Left lung (tissue), 14 donors: ENCODE measurements at places on chromosomes 7 and 10. TPM values are rescaled to one million over a fixed set of nuclear protein-coding genes. Genes with fewer than 3 reads are reported as not detected.

SH2D4B gene
- 0.37 TPM for total RNA-seq

HMX2 gene
- total RNA-seq = not detected

MBL2 gene
- total RNA-seq = not detected

HOXA2 gene
- 0.61 TPM for total RNA-seq

SLIT1 gene
- total RNA-seq = 0.20 TPM

GPR26 gene
- not detected for total RNA-seq

PPP1R3C gene
- 16.8 TPM for total RNA-seq

CDK14 gene
- total RNA-seq = 45.1 TPM

CXCL12 gene
- total RNA-seq = 77.9 TPM

CLCN1 gene
- total RNA-seq = 0.09 TPM

CRYGN gene
- total RNA-seq = not detected

SLC16A9 gene
- 2.0 TPM for total RNA-seq

- DNase-seq = no peak
- H3K27me3 ChIP-seq = peaks cover 45% of the 10 kb centered on the region
- no peaks in the 10 kb centered on the region for H3K4me1 ChIP-seq
- no peaks in the 10 kb centered on the region for H3K36me3 ChIP-seq
- H3K4me3 ChIP-seq = no peak overlapping the region
These were observed 38.3 kb downstream of the PDGFA start for GRCh38 chr7:481219-481930.

- no peak overlapping the region for H3K27ac ChIP-seq
- DNase-seq = no peak
- no peak overlapping the region for H3K4me3 ChIP-seq
- H3K4me1 ChIP-seq = peaks cover 15% of the 10 kb centered on the region
These were observed 10.4 kb downstream of the RALA start for GRCh38 chr7:39633563-39634477.

- no peak overlapping the region for H3K4me3 ChIP-seq
- H3K4me1 ChIP-seq = no peaks in the 10 kb centered on the region
- no peak for DNase-seq
- no peak overlapping the region for H3K27ac ChIP-seq
- H3K27me3 ChIP-seq = no peaks in the 10 kb centered on the region
These were observed 35.1 kb upstream of the CXCL12 start for GRCh38 chr10:44419790-44420549.

- no peak overlapping the region for H3K4me3 ChIP-seq
- no peaks in the 10 kb centered on the region for H3K36me3 ChIP-seq
- no peaks in the 10 kb centered on the region for H3K4me1 ChIP-seq
- no peak for DNase-seq
- H3K27me3 ChIP-seq = no peaks in the 10 kb centered on the region
These were observed 109.4 kb downstream of the PRKAG2 start for GRCh38 chr7:151767557-151767956.

DNA sequence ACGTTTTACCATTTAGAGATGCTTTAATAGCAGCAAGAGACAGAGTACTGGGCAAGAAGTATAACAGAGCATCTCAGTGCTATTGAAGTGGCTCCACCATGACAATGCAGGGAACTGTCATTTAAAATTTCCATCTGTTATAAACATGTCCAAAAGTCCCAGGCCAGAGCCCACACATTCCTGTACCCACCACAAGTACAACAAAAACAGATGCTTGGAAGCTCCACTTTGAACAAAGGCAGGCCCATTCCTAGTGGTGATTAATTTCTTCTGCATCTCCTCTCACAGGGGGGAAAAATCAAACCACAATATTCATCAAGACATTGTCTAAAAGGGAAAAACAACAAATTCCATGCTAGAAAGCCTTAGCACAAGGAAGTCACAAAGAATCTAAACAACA, 627.9 kb downstream of the PARD3 start:
- no peaks in the 10 kb centered on the region for H3K27me3 ChIP-seq
- no peak overlapping the region for H3K4me3 ChIP-seq
- H3K4me1 ChIP-seq = no peaks in the 10 kb centered on the region
- H3K27ac ChIP-seq = no peak overlapping the region

DNA sequence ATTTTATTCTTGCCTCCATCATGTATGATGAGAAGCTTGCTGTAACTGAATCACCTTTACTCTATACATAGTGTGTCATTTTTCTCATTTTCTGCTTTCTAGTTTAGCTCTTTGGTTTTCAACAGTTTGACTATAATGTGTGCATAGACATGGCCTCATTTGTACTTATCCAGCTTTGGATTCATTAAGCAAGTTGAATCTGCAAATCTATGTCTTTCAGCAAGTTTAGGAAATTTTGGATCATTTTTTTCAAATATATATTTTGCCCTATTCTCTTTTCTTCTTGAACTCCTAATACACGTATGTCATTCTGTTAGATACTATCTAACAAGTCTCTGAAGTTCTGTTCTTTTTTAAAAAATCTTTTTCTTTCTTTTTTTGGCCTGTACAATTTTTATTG, 57.8 kb downstream of the PRLHR start:
- DNase-seq = no peak
- H3K27me3 ChIP-seq = peaks cover 17% of the 10 kb centered on the region

DNA sequence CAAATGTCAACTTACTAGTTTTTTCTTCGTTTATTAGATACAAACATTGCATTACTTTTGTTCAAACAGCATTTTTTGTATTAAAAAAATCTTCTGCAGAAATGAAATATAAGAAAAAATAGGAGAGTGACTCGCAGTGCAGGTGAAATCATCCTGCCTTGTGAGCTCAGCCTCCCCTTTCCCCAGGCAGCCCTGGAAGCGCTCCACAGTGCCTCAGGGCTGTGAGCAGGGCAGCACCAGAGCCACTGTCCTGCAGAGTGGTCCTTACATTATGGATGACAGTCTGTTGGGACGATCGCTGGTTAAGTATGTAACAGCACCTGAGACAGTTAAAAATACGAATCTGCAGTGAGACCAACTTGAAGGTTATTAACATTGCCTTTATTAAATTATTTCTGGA, 695.4 kb upstream of the POM121L12 start:
- H3K36me3 ChIP-seq = no peaks in the 10 kb centered on the region
- no peak overlapping the region for H3K4me3 ChIP-seq
- no peaks in the 10 kb centered on the region for H3K27me3 ChIP-seq
- H3K27ac ChIP-seq = no peak overlapping the region
- no peaks in the 10 kb centered on the region for H3K4me1 ChIP-seq

DNA sequence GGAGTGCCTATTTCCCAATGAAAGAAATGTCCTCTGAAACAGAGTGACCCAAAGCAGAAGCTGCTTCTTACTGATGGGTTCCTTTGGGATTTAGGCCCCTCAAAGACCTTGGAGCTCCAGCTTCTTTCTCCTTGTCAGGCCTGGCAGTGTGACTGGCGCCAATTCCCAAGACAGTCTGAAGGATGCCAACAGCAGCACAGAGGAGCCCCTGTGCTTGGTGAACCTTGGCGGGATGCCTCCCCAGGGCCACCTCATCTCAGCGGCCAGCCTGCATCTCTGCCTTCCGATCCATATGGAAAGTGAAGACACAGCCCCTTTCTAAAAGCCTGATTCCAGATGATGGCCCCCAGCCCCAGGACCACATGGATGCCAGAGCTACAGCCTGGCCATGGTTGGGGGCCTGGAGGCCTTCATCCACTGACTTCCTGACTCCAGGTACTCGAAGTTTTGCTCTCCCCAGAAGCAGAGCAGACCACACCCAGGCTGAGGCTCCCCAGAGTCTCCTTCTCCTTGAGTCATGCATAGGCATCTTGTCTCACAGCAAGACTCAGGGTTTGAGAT, 45.4 kb downstream of the FBXW4 start:
- H3K27me3 ChIP-seq = no peaks in the 10 kb centered on the region
- no peak overlapping the region for H3K27ac ChIP-seq
- no peaks in the 10 kb centered on the region for H3K4me1 ChIP-seq
- H3K36me3 ChIP-seq = peaks cover 57% of the 10 kb centered on the region
- no peak for DNase-seq

DNA sequence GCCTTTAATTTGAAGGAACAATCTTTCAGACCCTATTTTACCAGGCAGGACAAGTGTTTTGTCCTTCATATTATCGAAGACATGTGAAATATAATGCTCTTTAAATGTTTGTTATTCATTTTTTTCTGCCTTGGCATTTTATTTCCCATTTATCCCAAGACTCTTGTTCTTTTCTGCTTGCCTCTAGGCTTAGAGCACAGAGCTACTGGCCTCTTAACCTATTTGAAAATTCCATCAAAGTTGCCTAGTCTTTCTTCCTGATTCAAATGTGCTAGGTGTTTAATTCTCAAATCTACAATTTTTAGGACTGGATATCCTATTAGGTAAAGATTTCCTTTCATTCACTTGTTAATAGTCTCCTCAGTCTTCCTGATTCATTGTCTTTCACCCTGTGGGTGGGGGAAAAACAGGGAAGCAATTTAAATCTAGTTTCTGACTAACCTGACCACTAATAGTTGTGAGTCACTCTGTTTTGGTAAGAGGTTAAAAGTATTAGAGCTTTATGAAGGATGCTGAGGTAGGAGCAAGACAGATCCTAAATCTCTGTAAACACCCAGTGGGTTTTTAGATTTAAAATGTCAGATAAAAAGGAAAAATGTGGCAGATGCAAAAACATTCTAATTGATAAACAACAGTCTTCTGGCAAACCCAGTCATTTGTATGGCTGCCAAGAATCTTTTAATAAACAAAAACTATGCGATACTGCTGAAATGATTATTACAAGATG, 1.5 kb downstream of the LIPK start:
- no peaks in the 10 kb centered on the region for H3K4me1 ChIP-seq
- H3K27me3 ChIP-seq = no peaks in the 10 kb centered on the region

DNA sequence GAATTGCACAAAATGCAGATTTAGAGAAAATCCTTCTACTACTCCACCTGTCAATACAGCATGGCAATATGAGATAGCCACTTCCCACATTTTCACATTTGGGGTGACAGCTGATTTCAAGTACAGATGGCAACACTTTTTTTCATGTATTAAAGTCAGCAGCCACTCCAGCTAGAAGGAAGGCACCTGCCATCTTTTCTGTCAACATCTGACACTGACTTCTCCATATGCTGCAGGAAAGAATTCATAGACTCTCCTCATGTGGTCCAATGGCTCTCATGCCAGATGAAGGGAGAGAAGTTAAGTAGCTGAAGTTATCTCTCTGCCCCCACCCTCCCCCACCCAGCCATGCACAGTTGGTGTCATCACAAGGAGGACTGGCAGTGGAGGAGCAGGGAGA, 912.0 kb downstream of the SORCS1 start:
- H3K27ac ChIP-seq = no peak overlapping the region
- no peak overlapping the region for H3K4me3 ChIP-seq
- no peak for DNase-seq
- no peaks in the 10 kb centered on the region for H3K27me3 ChIP-seq
- no peaks in the 10 kb centered on the region for H3K36me3 ChIP-seq
- no peaks in the 10 kb centered on the region for H3K4me1 ChIP-seq

DNA sequence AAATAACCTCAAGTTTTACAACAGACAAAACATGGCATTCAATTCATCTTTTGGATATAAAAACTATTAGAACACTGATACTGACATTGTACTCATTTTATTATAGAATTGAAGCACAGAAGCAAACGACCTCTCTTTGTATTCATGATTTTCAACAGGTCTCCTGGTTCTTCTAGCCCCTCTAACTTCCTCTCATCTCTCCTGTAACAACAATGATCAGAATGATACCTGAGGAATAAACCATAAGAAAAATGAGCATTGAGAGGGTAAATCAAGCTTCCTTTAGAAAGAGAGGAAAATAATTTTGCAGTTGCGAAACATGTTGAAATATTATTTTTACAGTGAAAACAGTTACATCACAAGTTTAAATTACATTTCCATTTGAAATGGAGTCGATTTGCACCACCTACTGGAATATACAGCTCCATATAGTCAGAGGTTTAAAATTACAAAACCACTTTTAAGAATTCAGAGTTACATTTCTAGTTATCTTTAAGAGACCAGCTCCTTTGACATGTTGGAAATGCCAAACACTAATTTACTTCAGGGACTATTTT, 17.5 kb upstream of the TEX36 start:
- DNase-seq = peak; percentile 51
- no peaks in the 10 kb centered on the region for H3K36me3 ChIP-seq
- H3K4me1 ChIP-seq = no peaks in the 10 kb centered on the region

- H3K36me3 ChIP-seq = no peaks in the 10 kb centered on the region
- H3K4me3 ChIP-seq = no peak overlapping the region
- no peak for DNase-seq
These were observed 120.5 kb upstream of the MYO3A start for GRCh38 chr10:25813511-25813910.

DNA sequence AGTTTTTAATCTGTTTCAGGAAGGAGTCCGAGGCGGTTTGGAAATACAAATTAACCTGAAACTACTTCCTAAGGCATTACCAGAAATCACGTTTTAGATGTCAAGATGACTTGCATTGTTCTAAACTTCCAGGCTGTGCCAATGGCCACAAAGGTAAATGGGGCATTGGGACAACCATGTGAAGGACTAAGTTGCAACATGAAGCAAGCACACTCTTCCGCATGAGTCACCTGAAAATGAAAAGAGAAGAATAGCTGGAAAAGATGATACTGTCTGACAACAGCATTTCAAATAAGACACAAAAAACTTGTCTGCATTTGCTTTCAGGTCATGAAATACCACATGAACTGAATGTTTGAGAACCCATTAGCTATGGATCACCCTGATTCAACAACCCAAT, 262.1 kb downstream of the AHR start:
- DNase-seq = no peak
- peaks cover 6% of the 10 kb centered on the region for H3K4me1 ChIP-seq
- no peaks in the 10 kb centered on the region for H3K36me3 ChIP-seq

GRCh38 chr7:92432299-92432946, 14.9 kb upstream of the GATAD1 start:
- H3K4me1 ChIP-seq = no peaks in the 10 kb centered on the region
- H3K27me3 ChIP-seq = no peaks in the 10 kb centered on the region
- H3K27ac ChIP-seq = no peak overlapping the region
- no peak for DNase-seq
- H3K4me3 ChIP-seq = no peak overlapping the region

- no peaks in the 10 kb centered on the region for H3K36me3 ChIP-seq
- no peak overlapping the region for H3K27ac ChIP-seq
- H3K4me1 ChIP-seq = no peaks in the 10 kb centered on the region
- no peak for DNase-seq
- H3K27me3 ChIP-seq = no peaks in the 10 kb centered on the region
These were observed 34.8 kb upstream of the ARHGAP22 start for GRCh38 chr10:48639632-48640031.

GRCh38 chr10:124117511-124117785, 24.1 kb upstream of the CHST15 start:
- DNase-seq = no peak
- no peak overlapping the region for H3K27ac ChIP-seq
- H3K36me3 ChIP-seq = no peaks in the 10 kb centered on the region
- no peaks in the 10 kb centered on the region for H3K4me1 ChIP-seq
